ENCODE measurements at places on chromosomes 5 and 9.

DNA sequence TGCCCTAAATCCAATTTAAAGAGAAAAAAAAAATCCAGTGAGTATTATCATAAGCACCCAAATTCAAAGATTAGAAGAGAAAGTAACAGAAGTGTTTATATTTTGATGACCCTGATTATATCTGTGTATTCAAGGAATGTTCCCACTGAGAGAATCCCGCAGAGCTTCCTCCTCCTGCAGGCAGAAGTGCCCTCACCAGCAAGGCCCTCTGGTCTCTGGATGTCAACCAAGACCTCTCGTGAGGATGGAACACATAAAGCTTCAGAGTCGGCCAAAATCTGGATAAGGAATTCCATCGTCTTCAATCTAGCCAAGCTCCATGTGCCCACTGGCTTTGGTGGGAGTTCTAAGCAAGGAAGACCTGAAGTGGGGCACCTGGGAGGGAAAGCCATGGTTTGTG, 18.1 kb downstream of the PTCH1 start:
- DNase-seq: no peak

DNA sequence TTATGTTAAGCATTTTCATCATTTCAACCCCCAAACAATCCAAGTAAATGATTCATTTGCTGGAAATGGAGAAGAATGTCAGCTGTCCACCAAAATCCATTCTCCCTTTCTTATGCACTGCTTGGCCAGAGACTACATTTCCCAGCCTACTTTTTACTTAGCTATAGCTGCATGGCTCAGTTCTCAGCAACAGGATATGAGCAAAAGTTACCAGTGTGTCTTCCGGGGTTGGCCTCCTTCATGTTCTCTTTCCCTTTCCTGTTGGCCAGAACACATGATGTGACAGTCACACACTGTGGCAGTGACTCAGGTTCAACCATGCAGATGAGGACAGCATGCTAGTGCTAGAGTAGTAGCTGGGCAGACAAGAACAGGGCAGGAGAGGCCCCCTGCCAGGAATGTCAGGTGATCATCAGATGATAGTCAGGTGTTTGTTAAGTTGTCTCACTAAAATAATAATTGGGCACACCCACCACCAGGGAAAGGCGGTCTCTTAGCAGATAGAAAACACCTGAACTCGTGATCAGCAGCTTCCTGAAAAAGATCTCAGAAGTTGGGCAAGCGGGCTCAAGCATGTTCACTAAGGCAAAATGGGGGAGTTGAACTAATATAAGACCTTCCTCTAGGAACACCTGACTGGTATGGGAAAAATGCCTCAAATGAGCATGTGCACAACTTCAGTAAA, 12.2 kb downstream of the GPR150 start:
- DNase-seq: peak; percentile 90

DNA sequence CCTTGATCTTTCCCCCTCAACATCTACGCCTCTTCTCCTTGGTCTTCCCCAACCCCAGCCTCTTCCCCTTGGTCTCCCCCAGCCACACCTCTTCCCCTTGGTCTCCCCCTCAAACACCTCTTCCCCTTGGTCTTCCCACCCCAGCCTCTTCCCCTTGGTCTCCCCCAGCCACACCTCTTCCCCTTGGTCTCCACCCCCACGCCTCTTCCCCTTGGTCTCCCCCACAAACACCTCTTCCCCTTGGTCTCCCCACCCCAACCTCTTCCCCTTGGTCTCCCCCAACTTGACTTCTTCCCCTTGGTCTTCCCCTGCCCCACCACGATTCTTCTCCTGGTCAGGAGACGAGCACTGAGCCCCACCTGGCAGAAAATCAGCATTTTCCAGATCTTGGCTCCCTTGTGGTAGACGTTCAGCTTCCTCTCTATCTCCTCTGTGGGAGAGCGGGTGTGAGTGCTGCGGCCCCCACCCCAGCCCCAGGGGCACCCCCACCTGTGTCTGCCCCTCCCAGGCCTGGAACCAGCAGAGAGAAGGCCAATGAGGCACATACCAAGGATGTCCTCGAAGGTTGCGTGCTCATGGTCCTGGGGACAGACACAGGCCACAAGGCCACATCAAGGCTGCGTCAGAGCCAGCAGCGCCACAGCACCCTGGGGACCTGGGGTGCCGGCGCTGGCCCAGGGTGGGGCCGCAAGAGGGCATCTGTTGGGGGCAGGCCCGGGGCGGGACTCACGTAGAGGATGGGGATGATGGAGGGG, 7.0 kb downstream of the NSMF start:
- DNase-seq: no peak

DNA sequence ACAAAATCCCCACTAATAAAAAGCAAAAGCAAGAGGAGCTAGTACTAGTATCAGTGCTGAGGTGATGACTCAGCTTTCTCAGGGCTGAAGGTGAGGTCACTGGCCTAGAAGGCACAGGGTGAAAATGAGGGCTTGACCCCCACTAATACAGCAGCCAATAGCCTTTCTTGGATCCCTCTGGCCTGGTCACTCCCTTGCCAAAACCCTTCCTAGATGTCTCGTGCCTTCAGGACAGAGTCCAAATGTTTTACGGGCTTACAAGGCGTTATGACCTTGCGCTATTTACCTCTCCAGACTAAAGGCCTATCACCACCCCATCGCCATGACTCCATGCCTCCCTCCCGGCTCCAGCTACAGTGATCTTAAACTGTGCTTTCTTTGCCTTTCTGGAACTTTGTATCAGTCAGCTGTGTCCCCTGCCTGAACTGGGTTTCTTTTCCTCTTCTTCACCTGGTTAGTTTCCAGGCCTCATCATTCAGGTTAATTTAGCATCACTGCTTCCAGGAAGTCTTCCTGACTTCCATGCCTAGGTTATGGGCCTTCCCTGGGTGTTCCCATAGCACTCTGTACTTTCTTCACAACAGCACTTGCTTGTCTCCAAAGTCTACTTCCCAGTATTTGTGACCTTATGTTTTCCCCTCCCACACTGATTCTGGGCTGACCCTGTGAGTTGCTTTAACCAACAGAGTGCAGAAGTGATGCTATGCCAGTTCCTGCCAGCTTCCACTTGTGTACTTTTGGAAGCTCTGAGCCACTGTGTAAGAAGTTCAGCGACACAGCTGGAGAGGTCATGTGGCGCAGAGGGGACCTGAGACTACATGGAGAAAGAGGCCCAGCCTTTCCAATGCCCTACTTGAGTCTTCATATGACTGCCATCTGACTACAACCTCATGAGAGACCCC, 4.2 kb upstream of the DELE1 start:
- no peak for DNase-seq

GRCh38 chr5:119435436-119436132, 16.7 kb upstream of the HSD17B4 start:
- DNase-seq: peak; percentile 44

All from brain microvascular endothelial cell (primary cell).